C1 segment of cervical spinal cord (tissue), 14 donors: ENCODE measurements at places on chromosomes 12 and 14.

GRCh38 chr12:79296133-79296532, 394.6 kb downstream of the PAWR start:
- no peak for DNase-seq

DNA sequence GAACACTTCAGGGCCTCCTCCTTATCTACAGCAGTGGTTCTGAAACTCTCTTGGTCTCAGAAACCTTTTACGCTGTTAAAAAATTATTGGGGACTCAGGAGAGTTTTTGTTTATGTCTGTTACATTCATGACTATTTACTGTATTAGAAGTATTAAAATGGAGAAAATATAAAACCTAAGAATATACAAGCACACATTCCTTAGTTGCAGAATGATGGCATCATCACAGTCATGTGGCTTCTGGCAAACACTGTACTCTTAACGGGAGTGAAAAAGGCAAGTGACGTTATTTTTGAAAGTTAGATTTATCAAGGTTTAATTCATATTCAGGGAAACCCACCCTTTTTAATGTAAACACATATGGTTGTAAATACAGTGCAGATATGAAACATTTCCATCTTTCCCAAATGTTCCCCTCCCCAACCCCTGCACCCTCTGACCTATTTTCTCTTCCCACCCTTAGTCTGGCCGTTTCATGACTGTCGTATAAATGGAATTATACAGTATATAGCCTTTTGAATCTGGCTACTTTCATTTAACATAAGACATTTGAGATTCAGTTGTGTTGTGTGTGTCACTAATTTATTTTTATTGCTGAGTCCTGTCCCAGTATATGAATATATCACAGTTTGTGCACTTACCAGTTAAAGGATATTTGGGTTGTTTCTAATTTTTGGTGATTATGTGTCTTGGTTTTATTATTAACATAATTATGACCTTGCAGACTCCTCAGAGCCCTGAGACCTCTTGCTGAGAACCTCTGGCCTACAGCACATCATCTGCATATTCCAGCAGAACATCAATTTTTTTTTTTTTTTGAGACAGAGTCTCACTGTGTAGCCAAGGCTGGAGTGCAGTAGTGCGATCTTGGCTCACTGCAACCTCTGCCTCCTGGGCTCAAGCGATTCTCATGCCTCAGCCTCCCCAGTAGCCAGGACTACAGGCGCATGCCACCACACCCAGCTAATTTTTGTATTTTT, 457.0 kb downstream of the PCNX1 start:
- DNase-seq: no peak

DNA sequence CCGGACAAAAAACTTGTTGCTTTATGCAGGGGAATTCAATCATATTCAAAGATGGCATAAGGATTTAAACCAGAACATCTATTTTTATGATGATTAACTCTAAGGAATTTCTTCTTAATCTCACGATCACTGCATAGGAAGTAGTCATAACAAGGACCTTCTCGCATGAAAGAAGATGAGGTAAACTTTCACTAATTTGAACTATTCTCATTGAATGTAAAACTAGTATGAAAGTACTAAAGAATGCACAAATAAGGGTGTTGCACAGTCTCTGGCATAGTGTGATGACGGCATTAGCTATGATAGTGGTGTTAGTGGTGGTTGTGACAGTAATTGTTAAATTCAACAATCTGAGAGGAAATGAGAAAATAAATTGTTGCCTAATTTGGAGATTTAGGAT, 280.0 kb downstream of the SLC6A15 start:
- DNase-seq: no peak

DNA sequence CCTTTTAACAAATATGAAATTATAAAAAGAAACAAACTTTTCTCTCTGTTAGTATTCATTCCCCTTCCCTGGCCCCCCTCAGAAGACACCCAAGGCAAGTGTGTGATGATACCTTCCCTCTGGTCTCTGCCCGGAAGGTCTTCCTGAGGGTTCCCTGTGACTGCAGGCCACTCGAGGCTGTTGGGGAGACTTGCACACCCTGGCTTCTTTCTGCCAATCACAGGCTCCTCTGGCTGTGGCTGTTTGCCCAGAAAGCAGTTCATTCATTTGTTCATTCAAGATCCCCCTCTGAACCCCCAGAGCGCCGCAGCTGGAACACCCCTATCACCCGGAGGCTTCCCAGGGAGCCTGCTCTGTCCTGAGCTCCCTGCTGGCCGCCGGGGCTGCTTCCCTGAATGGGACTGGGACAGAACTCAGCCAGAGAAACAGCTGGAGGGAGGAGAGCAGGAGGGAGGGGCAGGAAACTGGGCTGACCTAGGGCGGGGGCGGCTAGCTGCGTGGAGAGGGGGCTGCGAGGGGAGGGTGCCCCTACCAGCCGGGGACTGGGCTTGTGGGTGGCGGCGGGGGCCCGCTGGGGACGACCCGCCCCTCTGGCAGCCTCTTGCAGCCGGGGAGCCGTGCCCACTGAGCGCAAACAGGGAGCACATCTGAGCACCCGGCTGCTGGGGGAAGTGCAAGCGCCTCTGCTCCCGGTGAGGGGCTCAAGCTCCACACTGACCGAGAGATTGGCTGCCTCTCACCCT, at the start of gene CMKLR1:
TSS of gene CMKLR1 (minus strand) at position 397 of the 743 bp plus-strand sequence. CDS start 45,720 bp downstream, outside the sequence.
- DNase-seq: no peak
